ENCODE measurements at places on chromosomes 13 and 19. TPM values are rescaled to one million over a fixed set of nuclear protein-coding genes. Genes with fewer than 3 reads are reported as not detected.
A peak's percentile ranks its signal among the peaks of the same experiment; 100 is the strongest.

- no peak overlapping the region for H3K4me3 ChIP-seq
- H3K36me3 ChIP-seq: no peaks in the 10 kb centered on the region
- no peak for DNase-seq
- no peak overlapping the region for H3K27ac ChIP-seq
Measured at GRCh38 chr13:70616847-70617246, 508.6 kb upstream of the KLHL1 start.

GRCh38 chr13:110853235-110853721 is 61.6 kb downstream of the ANKRD10 start:
- H3K4me3 ChIP-seq: no peak overlapping the region
- H3K27me3 ChIP-seq: peaks cover 19% of the 10 kb centered on the region
- no peak for DNase-seq
- peaks cover 12% of the 10 kb centered on the region for H3K4me1 ChIP-seq
- H3K27ac ChIP-seq: no peak overlapping the region
- H3K36me3 ChIP-seq: no peaks in the 10 kb centered on the region

GRCh38 chr19:34209726-34210125 is 37.4 kb downstream of the LSM14A start:
- DNase-seq: no peak
- H3K4me3 ChIP-seq: no peak overlapping the region
- peak overlapping the region; percentile 25 for H3K27ac ChIP-seq
- peaks cover 31% of the 10 kb centered on the region for H3K36me3 ChIP-seq

DNA sequence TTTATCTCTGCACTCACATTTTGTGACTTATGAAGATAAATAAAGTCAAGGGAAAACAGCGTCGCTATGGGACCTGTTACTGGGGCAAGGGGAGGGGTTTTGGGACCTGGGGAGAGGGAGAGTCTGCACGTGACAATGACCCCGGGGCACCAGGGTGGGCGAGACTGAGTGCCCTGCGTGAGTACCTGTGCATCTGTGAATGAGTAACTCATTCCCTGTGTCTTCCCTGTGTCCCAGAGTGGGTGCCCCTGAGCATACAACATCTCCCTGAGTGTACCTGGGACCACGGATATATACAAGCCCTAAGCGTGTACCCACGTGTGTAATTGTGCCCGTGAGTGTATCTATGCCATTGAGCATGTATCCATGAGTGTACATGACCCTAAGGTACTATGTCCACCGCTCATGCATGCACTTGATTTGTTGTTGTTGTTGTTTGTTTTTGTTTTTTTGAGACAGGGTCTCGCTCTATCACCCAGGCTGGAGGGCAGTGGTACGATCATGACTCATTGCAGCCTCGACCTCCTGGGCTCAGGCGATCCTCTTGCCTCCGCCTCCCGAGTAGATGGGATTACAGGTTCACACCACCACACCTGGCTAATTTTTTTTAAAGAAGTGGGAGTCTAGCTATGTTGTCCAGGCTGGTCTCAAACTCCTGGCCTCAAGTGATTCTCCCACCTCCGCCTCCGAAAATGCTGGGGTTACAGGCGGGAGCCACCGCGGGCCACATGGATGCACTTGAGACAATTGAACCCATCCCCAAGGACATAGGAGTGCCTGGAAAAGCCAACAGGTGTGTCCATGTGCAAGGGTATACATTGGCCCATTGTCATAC is 645 bp upstream of the TRAPPC5 start:
- peak overlapping the region; percentile 89 for H3K4me3 ChIP-seq
- no peak for DNase-seq
- peaks cover 13% of the 10 kb centered on the region for H3K36me3 ChIP-seq
- peaks cover 19% of the 10 kb centered on the region for H3K27me3 ChIP-seq
- peaks cover 53% of the 10 kb centered on the region for H3K4me1 ChIP-seq
- peak overlapping the region; percentile 70 for H3K27ac ChIP-seq

Gene SOX21
- total RNA-seq: not detected

Gene NAPSA
- total RNA-seq: 1.9 TPM

- H3K4me3 ChIP-seq: no peak overlapping the region
- no peaks in the 10 kb centered on the region for H3K27me3 ChIP-seq
- H3K4me1 ChIP-seq: no peaks in the 10 kb centered on the region
- no peak overlapping the region for H3K27ac ChIP-seq
Measured at GRCh38 chr19:27746691-27747380, 1466.1 kb downstream of the UQCRFS1 start.

Gene DCT
- 0.15 TPM for total RNA-seq

Gene BRSK1
- 6.8 TPM for total RNA-seq

GRCh38 chr13:87814403-87814802 is 143.2 kb downstream of the SLITRK5 start:
- no peak overlapping the region for H3K4me3 ChIP-seq
- H3K4me1 ChIP-seq: no peaks in the 10 kb centered on the region
- DNase-seq: no peak
- no peak overlapping the region for H3K27ac ChIP-seq
- H3K36me3 ChIP-seq: no peaks in the 10 kb centered on the region
- no peaks in the 10 kb centered on the region for H3K27me3 ChIP-seq

Gene ADAMTSL5
- total RNA-seq: 4.2 TPM

- H3K27me3 ChIP-seq: no peaks in the 10 kb centered on the region
- no peaks in the 10 kb centered on the region for H3K4me1 ChIP-seq
- H3K4me3 ChIP-seq: no peak overlapping the region
- H3K27ac ChIP-seq: peak overlapping the region; percentile 46
- DNase-seq: no peak
Measured at GRCh38 chr19:30165228-30165813, 206.9 kb upstream of the ZNF536 start.

Gene CLIP3
- total RNA-seq: 1.4 TPM

Gene SEMA6B
- not detected for total RNA-seq

Data from activated CD4-positive, alpha-beta T cell treated with anti-CD3 and anti-CD28 coated beads, Interleukin-2, amount 10 ng/mL, durations not matched to agents 7 days and 5 days (primary cell).